ENCODE measurements at places on chromosomes 12 and 14.

DNA sequence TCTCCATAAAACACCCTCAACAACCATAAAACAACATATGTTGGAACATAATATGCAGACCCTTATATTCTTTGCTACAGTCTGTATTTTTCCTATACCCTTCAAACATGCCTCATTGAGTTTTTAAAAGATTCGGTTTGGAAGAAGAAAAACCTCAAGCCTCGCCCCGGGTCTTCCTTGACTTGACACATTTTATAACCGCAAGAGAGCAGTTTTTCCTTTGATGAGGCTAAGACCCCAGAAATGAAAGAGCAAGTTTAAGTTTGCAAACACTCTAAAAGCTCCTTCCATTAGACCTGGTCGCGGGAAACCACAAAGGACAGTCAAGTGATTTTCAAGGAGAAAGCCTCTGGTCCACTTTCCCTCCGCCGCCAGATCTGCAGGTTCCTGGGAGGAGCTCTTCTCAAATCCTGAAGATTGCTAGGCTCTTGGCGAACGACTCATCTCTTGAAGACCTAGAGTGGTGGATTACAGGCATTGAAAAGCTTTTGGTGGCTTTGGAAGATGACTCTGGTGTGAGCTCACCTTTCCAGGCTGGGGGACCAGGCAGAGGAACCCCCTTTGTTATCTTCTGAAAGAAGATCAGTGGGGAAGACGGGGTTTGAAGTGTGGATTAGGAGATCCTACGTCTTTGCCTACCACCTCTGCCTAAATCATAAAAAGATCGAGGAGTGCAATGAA is at the start of gene ASCL4:
ASCL4 (plus strand) TSS at position 356 of the 681 bp plus-strand sequence. CDS start 515 bp downstream, outside the sequence.
- peak; percentile 31 for DNase-seq

DNA sequence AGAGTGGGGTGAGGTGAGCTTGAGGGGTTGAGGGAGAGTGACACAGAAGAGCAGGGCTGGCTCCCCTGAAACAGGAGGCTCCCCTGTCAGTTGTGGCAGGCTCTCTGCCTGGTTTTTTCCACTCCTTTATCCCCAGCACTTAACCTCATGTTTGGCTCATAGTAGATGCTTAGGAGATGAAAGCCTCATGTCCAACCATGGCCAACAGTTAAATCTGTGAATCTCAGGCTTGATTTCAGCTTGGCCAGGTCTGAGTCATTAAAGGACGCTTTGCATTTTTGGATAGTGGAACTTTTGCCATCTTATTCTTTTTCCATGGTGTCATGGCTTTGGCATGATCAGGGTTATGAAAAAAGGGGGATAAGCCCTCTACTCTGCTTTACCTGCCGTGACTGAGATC is 117.2 kb downstream of the CACNA1C start:
- DNase-seq, result no peak

DNA sequence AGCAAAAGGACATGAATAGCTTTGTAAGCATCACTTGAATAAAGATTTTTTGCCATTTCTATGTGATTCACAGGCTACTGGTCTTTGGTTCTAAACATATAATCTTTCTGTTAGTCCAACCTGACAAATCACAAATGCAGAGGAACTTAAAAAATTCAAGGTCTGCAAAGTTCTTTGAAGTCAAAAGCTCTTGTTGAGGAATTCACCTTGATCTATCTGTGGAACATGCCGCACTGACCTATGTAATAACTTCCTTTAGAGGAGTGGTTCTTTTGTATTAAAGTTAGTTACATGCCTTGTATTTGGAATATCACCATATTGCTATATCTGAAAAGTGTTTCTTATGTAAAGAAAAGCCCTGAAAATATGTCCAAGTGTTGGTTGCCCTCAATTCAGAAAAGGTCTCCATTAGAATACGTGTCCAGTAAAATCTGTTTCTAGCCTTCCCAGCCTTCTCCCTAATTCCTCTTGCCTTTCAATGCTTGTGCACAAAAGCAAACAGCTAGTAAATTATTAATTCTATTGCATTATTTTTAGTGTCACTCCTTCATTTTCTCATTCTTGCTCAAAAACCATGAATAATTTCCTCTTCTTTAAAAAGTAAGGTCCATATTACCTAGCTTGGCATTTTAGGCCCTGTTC is 1192.8 kb downstream of the FLRT2 start:
- DNase-seq, result no peak

DNA sequence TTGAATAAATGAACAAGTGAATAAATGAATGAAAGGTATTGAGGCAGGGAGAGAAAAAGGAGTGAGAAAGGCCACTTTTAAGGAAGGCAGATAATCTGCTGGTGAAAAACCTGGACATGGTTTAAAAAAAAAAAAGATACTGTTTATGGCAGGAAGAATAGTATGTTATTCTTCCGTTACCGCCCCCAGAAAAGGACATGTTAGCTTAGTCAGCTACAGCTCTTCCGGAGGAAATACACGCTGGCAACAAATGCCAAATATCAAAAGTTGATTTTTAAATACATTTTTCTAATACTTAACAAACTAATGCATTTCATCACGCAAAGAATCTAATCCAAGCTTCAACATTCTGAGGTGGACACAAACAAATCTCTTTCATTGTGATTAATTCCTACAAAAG is 43.2 kb downstream of the SLC5A8 start:
- no peak for DNase-seq

GRCh38 chr14:92568621-92569479 is 55.3 kb downstream of the RIN3 start:
- no peak for DNase-seq

DNA sequence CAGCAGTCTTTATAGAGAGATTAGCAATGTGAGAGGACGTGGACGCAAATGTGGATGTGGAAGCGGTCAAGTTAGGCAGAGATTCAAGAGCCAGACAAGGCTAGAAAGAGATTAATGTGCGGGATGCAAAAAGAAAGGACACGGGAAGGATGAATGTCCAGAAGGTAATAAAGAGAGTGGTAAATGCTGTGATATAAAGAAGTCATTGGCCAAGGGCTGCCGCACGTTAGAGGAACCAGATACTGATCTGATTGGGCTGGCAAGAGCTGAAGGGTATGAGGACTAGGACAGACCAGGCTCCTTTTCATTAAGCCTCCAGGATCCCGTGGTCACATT is 59.5 kb downstream of the DHRS2 start:
- no peak for DNase-seq

- peak; percentile 16 for DNase-seq
Measured at GRCh38 chr12:66132408-66132807, 1.9 kb upstream of the LLPH start.

DNA sequence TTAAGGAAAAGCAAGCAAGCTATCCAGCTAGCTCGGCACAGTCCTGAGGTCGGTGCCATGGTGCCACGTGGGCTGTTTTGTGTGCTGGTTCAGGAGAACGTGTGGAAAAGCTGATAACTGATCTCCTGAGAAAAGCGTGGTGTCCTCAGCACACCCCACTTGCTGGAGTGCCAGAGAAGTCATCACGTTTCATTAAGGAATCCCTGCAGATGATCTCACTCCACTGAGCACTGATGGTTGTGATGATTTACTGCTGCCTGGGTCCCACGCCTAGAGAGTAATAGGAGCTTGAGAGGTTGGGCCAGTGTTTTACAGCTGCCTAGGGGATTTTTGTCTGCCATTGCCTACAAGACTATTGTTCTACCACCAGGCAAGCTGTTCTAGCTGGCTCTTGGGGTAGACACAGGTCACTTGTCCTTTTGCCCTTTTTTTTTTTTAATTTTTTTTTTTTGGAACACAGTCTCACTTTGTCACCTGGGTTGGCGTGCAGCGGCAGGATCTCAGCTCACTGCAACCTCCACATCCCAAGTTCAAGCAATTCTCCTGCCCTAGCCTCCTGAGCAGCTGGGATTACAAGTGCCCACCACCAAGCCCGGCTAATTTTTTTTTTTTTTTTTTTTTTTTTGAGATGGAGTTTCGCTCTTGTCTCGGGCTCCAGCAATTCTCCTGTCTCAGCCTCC is 42.3 kb upstream of the EVL start:
- no peak for DNase-seq

GRCh38 chr14:100082723-100083122 is 17.5 kb downstream of the EVL start:
- no peak for DNase-seq

GRCh38 chr12:70756791-70757190 is 119.6 kb upstream of the PTPRB start:
- no peak for DNase-seq

GRCh38 chr12:96456265-96456974 is 33.0 kb upstream of the CFAP54 start:
- DNase-seq, result no peak

DNA sequence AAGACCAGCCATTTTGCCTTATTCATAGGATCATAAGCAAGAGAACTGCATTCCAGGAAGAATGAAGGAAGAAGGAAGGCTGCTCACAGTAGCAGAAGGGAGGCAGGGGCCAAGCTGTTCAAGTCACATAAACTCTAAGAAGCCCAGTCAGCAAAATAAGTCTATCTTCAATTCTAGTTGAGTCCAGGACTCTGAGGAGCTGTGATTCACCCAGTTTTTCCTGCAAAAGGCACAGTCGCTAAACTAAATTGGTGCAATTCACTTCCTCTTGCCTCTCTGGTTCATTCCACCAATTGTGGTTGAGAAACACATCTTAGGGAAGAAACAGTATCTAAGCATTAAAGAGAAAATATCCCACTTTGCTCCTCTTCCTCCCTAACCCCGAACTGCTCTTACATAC is 9.8 kb downstream of the ZNF641 start:
- DNase-seq, result no peak

- no peak for DNase-seq
Measured at GRCh38 chr14:72383865-72384264, 451.6 kb downstream of the RGS6 start.

DNA sequence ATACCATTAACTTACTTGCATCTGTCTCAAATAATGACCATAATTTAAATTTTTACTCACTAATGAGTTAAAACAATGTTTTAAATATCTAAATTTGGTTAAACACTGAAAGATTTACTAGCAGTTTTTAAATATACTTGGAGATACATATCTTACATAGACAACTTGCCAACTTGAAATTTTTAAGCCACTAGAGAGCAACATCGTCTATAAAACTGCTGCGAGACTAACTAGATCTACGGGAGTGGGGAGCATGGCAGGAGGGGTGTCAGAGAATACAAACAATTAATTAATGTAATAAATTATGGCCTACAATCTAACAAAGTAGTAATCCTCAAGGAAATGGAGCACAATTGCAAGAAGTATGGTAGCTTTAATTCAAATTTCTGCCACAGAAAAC is 120.4 kb downstream of the LRRIQ1 start:
- DNase-seq, result no peak

- no peak for DNase-seq
Measured at GRCh38 chr12:83168751-83169150, 482.0 kb downstream of the TMTC2 start.

DNA sequence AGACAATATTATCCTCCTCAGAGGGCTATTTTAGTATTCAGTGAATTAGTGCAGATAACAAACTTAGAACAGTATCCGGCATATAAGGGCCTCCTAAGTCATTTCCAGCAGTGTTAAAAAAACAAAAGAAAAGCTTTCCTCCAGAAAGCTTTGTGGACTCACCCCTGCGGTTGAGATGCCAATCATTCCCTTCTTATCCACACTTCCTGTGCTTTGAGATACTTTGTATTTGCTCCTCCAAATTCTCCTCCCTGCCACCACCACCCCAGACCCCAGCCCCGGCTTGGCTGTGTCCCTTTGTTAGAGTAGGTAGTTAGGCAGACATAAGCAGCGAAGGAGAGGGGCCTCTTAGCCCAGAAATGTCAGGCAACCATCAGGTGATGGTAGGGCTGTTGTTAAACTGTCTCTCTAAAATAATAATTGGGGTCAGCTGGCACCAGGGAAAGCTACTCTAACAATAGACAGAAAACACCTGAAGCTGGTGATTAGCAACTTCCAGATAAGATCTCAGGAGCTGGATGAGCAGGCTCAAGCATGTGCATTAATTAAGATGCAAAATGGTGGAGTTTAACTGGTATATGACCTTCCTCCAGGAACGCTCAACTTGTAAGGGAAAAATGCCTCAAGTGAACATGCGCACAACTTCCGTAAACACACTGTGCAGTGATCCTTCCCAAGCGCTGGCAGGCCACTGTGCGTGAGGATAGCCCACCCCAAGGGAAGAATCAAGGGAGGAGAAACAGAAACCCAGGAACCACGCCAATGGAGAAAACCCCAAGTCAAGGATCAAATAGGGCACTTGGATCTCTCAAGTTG is 152.1 kb upstream of the EEA1 start:
- peak; percentile 55 for DNase-seq
